ENCODE measurements at places on chromosomes 4 and X. TPM values are rescaled to one million over a fixed set of nuclear protein-coding genes. Genes with fewer than 3 reads are reported as not detected.

PRR32 gene
- total RNA-seq = 0.17 TPM

TKTL2 gene
- 0.17 TPM for total RNA-seq

SSX2 gene
- not detected for total RNA-seq

DNA sequence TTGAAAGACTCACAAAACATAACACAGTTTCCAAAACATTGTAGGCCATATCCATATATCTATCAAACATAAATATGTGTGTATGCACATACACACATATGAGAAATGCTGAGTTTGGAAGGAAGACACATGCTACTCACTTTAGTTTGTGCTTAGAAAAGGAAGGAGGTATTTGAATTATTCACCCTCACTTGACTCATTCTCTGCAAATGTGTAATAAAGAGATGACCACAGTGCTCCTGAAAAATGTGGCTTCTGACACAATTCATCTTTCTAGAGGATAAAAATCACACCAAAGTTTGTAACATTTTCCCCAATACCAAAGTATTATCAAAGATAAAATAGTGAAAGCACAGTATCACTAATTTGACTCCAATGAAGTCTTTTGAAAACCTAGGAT is 950.1 kb downstream of the FAT4 start:
- no peak for DNase-seq

GRCh38 chr4:158758142-158758541 is 10.7 kb upstream of the FNIP2 start:
- DNase-seq = no peak

GRCh38 chr4:2071252-2071911 is 12.3 kb downstream of the NAT8L start:
- DNase-seq = no peak

- no peak for DNase-seq
Observed at GRCh38 chr4:126794363-126794762, 838.4 kb upstream of the INTU start.

GRCh38 chr4:130485371-130485770 is 1389.4 kb downstream of the C4orf33 start:
- no peak for DNase-seq

- no peak for DNase-seq
Observed at GRCh38 chr4:1015179-1015578, 3.8 kb downstream of the FGFRL1 start.

- peak; percentile 27 for DNase-seq
Observed at GRCh38 chr4:51895816-51896408, 53.0 kb downstream of the DCUN1D4 start.

GABRG1 gene
- 5.1 TPM for total RNA-seq

FGF13 gene
- total RNA-seq = 129 TPM

HERC5 gene
- total RNA-seq = 6.8 TPM

DNA sequence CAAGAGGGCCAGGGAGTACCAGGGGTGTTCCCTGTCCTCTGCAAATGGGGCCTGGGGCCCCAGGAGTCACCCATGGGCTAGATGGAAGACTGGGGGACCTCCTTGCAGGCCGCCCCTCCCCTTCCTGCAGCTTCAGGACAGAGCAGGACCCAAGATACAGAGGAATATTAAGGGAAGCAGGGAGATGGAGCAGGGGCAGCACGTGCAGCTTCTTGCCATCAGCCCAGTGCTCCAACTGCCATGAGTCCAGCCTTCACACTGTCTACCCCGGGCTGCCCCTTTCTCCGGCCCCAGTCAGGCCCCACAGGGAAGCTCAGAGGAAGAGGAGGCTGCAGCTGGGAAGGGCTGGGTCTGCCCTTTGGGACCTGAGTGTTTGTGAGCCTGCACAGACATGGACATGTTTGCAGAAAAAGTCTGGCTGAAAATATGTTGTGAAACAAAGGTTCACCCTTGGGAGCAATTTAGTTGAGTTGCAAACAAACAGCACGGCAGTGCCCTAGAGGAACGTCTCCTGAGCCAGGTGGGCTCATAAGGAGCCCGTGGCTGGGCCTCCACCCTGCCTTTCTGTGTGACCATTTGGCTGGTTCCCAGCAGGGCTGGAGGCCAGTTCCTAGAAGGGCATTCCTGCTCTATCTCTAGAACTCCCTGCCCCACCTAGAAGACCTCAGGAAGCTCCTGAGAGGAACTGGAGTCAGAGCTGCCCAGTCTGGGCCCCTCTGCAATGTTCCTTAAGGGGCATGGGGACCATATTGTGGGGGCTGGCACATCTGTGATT is 8.9 kb downstream of the FATE1 start:
- DNase-seq = no peak

GYG2 gene
- 26.1 TPM for total RNA-seq

DMP1 gene
- total RNA-seq = 4.3 TPM

JAKMIP1 gene
- 13.5 TPM for total RNA-seq

DNA sequence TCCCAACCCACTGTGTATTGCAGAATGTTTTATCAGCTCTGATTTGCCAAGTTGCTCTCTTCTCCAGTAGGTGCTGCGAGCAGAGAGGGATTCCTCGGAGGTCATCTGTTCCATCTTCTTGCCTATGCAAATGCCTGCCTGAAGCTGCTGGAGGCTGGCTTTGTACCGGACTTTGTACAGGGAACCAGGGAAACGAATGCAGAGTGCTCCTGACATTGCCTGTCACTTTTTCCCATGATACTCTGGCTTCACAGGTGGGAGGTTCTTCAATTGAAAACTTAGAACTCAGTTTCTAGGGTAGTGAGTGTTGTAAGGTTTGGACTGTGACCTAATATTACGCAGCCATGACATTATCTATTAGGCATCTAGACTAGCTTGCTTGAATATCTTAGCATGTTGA is 24.9 kb downstream of the AR start:
- no peak for DNase-seq

GRCh38 chr4:62407534-62407933 is 1207.4 kb downstream of the ADGRL3 start:
- DNase-seq = no peak

DNA sequence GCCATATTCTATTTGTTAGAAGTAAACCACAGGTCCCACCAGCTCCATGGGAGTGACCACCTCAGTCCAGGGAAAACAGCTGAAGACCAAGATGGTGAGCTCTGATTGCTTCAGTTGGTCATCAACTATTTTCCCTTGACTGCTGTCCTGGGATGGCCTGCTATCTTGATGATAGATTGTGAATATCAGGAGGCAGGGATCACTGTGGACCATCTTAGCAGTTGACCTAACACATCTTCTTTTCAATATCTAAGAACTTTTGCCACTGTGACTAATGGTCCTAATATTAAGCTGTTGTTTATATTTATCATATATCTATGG is 16.1 kb downstream of the TLR8 start:
- DNase-seq = no peak

- no peak for DNase-seq
Observed at GRCh38 chr4:182338063-182338462, 94.9 kb downstream of the TENM3 start.

GRCh38 chrX:40009890-40010289 is 87.9 kb downstream of the BCOR start:
- DNase-seq = no peak

DNA sequence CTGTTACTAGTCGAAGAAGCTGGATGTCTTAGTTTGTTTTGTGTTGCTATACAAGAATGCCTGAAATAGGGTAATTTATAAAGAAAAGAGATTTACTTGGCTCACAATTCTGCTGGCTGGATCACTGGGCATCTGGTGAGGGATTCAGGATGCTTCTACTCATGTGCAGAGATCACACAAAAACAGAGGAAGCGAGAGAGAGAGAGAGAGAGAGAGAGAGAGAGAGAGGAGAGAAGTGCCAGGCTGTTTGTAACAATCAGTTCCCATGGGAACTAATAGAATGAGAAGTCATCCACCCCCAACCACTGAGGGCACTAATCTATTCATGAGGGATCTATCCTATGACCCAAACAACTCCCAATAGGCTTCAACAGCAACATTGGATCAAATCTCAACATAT is 66.2 kb upstream of the FAM9A start:
- DNase-seq = no peak

GRCh38 chr4:70062000-70062399 is 11.8 kb downstream of the HTN1 start:
- no peak for DNase-seq

CBR4 gene
- total RNA-seq = 26.5 TPM

CTAG2 gene
- total RNA-seq = not detected

EPHA5 gene
- total RNA-seq = 14.1 TPM

GRCh38 chr4:140839888-140840790 is 84.0 kb upstream of the TBC1D9 start:
- DNase-seq = peak; percentile 49

DNA sequence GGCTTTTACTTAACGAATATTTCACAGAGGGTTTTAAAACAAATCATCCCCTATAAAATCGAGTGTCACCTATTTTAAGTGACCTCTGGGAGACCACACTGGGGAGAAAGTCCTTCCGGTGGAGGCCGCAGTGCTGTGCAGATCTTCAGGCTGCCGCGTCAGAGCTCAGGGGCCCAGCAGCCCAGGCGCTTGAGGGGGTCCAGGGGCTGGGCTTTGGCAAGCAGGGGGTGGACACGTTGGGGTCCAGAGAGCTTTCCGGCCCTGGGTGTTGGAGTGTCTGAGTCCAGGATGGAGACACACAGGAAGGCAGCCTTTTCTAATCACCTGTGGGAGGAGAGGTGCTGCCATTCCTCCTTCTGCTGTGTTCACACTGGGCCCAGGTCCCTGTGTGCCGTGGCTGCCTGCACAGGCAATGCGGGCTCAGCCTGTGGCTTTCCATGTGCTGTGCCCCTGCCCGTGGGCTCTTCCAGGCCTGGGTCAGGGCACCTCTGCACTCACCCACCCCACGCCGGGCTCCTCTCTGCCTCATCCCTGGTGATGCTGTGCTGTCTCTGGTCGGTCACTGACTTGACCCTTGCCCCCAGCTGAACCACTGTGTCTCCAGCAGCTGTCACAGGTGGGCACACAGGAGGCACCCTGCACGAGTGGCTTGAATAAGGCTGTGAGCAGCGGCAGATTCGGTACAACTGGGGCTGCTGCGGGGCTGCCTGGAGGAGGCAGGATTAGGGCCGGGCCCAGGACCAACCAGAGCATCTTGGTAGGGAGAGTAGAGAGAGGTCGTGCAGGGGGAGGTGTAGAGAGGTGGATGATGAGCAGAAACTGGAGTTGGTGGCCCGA is 10.0 kb downstream of the HTRA3 start:
- DNase-seq = no peak
